ENCODE measurements at places on chromosomes 1 and 21.

GRCh38 chr1:89627596-89627962 is 5.3 kb upstream of the LRRC8C start:
- no peak for DNase-seq

DNA sequence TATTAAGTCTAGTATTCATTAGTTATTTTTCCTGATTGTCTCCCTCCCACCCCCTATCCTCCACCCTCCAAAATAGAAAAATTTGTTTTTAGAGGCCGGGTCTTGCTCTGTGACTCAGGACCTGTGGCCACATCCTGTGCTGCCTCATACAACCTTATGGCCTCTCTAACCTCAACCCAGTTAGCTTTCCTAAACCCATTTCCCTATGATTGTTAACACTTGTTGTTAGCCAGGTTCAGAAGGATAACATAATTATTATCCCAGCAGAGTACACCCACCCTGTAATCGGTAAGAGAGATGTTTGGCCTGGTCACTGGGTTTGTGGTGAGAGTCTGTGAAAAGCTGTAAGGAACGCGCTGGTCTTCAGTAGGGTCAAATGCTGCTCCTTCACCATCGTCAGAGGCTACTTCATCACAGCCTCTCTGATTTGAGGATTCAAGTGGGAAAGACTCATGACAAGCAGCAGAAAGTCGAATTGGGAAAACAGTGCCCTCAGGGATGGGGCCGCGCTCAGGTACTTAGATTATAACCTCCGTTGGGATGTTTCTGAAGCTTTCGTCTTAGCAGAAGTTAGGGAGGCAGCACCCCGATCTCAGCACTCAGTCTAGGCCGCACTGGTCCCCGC is 35.9 kb upstream of the HMGN1 start:
- DNase-seq: no peak

GRCh38 chr1:204887846-204888245 is 17.2 kb downstream of the NFASC start:
- no peak for DNase-seq

GRCh38 chr1:229295745-229296144 is 24.8 kb downstream of the RAB4A start:
- DNase-seq: no peak

DNA sequence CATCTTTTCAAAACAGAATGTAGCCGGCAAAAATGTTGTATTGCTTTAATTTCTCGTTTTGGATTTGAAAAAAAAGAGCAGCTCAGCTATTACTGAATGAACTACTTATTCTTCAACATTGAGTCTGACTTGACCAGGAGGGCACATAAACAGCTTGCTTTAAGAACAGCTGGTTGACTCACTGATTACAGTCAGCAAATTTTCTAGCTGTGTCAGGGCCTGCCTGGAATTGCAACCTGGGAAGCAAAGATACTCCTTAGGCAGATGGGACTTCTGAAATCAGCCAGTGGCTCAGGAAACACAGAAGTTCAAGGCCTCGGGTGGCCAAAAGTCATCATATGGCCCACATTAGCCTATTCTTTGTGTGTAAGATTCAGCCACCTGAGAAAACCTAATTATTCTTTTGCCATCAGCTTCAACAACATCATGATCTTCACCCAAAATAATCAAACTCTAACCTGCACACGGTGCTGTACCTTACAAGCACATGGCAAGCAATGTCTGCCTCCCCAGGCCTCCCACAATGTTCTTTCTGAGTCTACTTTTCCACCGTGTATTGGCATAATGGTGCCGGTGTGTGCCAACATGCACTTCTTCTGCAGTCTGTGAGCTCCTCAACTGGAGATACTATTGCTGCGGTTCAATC is 307.2 kb downstream of the HHIPL2 start:
- DNase-seq: no peak

DNA sequence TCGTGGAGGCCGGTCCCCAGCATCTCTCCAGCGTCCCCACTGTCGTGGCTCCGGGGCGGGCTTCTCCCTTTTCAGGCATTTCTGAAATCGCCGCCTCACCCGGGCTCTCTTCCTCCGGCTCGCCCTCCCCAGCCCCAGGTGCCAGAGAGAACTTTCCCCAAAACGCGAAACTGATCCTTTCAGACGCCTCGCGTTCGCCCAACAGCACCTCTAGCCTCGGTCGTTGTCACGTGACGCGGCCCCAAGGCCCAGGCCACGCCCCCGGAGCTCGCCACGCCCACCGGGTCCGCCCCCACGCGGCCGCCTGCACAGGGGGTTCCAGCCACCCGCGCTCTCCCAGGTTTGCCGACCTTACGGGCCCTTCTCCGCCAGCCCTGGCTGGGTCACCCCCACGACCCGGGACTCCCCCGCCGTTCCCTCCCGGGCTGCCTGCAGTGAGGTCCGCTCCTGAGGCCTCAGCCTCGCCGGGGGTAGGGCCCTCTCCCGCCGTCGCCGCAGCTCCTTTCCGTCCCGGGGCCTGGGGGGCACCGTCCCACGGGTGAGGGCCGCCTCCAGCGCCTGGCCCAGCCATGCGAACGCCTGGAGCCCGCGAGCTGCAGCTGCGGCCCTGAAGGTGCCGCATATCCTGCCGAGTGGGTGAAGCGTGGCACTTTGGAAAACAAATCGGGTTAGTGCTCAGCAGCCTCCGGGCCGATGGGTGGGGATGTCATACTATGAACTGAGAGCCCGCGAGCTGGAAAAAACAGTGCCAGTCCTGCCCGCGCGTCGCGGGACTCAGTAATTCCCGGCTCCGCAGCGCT is 21.0 kb downstream of the H3-3A start:
- peak; percentile 99 for DNase-seq
